ENCODE measurements at places on chromosomes 12 and 14. TPM values are rescaled to one million over a fixed set of nuclear protein-coding genes. Genes with fewer than 3 reads are reported as not detected.

DNA sequence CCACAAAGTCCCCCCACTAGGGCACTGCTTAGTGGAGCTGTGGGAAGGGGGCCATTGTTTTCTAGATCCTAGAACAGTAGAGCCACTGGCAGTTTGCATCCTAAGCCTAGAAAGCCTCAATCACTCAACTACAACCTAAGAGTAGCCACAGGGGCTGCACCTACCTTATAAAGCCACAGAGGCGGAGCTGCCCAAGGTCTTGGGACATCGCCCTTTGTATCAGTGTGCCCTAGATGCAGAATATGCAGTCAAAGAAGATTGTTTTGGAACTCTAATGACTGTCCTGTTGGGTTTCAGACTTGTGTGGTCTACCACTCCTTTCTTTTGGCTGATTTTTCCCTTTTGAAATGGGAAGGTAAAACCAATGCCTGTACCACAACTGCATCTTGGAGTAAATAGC, 59.5 kb downstream of the ATP2B1 start:
- DNase-seq, result no peak

The NXPH4 gene
- 1.8 TPM for total RNA-seq

The GSG1 gene
- total RNA-seq, result not detected

GRCh38 chr14:20632448-20632830, 9.1 kb downstream of the OR6S1 start:
- no peak for DNase-seq

DNA sequence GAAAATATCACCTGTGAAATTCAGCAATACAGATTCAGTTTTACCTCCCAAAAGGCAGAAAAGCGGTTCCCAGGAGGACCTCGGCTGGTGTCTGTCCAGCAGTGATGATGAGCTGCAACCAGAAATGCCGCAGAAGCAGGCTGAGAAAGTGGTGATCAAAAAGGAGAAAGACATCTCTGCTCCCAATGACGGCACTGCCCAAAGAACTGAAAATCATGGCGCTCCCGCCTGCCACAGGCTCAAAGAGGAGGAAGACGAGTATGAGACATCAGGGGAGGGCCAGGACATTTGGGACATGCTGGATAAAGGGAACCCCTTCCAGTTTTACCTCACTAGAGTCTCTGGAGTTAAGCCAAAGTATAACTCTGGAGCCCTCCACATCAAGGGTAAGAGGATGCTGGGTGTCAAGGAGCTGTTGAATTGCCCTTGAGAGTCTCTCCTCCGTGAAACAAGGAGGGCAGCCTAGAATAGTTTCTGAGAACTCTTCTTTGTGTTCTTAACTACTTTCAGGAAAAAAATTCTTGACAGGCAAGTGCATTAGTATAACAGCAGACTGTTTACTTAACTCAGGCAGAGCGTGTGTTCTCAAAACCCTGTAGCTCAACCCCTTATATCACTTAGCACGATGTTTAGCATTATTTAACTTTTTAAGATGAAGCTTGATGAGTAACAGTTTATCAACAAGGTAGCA, 7.7 kb downstream of the TDP1 start:
- DNase-seq, result no peak

- DNase-seq, result no peak
Observed at GRCh38 chr12:117900561-117900960, 68.2 kb downstream of the KSR2 start.

DNA sequence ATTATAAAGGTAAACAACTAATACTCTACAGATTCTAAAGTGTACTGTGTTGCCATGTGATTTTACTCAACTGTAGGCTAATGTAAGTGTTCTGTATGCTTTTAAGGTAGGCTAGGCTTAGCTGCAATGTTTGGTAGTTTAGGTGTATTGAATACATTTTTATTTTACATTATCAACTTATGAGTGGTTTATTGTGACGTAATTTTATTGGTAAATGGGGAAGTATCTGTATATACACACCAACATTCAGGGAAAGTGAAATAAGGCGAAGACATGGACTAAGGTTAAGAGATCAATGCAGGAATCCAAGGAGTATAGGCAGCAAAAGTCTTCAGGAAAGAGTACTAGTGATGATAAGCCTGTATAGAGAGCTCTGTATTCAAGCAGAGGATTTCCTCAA, 365.8 kb upstream of the MGAT4C start:
- DNase-seq, result no peak

DNA sequence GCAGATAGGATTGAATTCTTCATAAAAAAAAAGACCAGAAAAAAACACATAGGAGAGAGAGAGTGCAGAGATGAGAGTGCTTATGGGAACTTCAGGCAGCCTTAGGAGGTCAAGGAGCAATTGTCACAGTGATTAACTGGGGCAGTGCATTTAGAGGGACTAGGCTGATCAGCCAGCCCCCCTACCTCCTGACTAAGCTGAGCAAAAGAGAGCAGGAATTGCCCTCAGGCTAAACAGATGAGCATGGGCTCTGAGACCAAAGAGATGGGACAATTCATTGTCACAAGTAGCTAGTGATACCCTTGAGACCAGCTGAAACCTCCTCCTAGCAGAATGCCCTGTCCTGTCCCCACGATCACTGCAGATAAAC, 124.0 kb downstream of the BTG1 start:
- DNase-seq, result no peak

GRCh38 chr12:105831372-105831771, 307.4 kb downstream of the NUAK1 start:
- no peak for DNase-seq

DNA sequence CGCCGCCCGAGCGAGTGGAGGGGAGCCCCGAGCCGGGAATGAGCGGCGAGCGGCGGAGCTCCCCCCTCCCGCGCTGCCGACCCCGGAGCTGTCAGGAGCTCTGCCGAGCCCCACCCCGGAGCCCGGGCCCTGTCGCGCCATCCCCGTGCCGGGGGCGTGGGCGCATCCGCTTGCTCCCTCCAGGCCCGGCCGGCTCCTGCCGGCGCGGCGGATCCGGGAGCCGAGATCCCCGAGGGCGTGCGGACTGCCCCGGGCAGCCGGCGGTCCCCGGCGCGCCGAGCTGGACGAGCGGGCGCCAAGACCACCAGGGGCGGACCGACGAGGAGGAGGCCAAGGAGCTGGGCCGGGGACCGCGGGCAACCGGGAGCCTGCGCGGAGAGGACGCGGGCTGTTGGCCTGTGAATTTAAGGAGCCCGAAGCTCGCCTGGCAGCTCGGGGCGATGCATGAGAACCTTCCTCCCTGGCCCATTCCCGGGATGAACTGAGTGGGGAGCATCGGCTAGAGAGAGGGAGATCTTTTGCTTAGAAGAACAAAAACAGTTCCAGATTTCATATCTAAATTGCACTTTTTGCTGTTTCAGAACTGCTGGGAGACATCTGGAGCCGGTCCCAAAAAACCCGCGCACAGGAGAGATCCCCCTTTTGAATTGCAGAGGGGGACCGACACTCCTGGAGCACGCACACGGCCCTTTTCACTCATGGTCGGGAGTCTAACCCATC, 2.0 kb downstream of the PTHLH start:
- DNase-seq, result peak; percentile 45

The GPR84 gene
- total RNA-seq, result not detected

DNA sequence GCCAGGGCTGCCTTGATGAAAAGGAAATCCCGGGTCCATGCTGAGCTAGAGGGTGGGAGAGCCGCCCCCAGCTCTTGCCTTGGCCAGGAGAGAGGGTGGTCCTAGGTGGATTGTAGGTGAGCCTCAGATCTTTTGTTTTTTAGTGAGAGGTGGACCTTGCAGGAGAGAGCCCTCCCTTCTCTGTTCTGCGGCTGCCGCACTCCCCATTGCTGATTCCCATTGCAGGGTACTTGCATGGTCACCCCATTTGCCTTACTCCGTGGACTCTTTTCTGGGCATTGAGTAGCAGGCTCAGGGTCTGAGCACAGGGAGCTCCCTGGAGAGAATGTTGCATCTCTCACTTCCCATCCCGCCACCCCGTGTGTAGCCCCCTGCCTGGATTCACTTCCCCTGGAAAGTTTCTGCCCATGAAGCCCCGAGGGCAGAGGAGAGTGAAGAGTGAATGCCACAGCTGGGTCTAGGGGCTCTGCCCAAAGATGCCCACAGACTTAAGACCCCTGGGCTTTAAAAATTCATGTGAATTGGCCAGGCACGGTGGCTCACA, 10.2 kb downstream of the VASH1 start:
- DNase-seq, result no peak

- no peak for DNase-seq
Observed at GRCh38 chr12:101459642-101460346, 15.3 kb upstream of the SPIC start.

GRCh38 chr14:92122761-92123160, 992 bp downstream of the CPSF2 start:
- DNase-seq, result no peak

DNA sequence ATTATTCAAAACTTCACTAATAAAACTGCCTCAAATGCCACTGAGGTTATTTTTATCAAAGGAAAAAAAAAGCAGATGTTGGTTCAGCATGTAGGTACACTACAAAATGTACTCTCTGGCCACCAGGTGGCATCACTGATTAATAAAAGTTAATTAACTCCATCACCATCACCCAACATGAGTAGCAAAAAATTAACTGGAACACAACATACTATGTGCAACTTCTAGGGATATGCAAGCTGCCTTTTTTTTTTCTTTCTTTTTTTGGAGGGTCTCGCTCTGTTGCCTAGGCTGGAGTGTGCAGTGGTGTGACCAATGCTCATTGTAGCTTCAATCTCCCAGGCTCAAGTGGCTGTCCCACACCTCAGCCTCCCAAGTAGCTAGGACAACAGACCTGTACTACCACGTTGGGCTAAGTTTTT, 43.8 kb upstream of the NR2C1 start:
- DNase-seq, result no peak

The AHSA1 gene
- total RNA-seq, result 231 TPM

DNA sequence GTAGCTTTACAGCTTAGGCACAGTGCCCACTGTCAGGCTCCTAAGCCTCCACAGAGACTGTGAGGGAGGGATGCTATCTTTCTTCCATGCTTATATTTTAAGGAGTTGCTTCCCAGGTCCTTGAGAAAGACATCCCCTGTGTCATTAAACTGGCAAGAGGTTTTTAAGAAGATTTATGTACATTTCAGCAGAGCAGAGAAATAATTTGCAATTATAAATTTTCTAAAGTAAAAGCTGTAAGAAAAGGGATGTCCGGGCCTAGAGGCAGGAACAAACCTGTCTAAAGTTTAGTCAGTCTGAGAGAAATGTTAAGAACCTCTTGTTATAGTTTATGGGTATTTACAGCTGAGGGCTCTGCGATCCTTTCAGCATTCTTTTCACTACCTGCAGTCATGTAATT, 716.1 kb downstream of the SLC16A7 start:
- DNase-seq, result no peak

The SLC38A2 gene
- 165 TPM for total RNA-seq

DNA sequence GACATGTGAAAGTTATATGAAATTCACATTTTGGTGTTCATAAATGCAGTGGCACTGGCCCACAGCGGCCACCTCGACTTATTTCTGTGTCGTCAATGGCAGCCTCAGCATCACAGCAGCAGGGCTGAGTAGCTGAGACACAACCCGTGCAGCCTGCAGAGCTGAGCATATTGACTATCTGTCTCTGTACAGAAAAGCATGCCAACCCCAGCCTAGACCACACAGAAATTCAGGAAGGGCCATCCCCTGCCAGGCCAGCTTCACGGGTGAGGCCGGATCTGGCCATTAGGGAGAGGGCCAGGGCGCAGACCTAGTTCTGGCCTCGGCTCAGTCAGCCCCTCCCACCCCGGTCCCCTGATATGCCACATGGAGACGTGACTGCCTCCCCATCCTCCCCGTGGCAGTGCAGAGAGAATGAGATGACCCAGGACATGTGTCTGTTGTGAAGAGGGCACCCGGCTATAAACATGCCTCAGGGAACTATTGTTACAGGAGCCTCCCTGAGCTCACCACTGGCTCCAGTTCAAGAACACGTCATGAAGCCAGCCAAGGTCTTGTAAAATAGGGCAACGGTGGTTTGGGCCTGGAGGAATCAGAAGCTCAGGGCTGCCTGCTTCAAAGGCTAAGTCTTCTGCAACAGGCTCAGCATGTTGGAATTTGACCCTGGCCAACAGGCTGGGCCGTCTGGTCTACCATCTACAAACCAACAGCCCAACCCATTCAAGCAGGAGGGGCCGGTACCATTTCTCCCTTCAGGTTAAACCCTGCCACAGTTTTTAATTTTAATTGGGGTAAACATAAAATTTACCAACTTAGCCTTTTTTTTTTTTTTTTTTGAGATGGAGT, 25.5 kb downstream of the SCARB1 start:
- DNase-seq, result peak; percentile 80

GRCh38 chr14:42277840-42278239, 671.2 kb downstream of the LRFN5 start:
- DNase-seq, result no peak

The B3GNT4 gene
- not detected for total RNA-seq

GRCh38 chr14:20986811-20987210, 3.0 kb upstream of the METTL17 start:
- no peak for DNase-seq

GRCh38 chr12:118404876-118405521, 28.6 kb downstream of the SUDS3 start:
- peak; percentile 45 for DNase-seq

The C14orf132 gene
- 2.4 TPM for total RNA-seq

- no peak for DNase-seq
Observed at GRCh38 chr12:122174155-122174845, at the start of gene IL31. Gene IL31, minus strand, starts transcription at chr12:122174221. Its CDS starts 49 bp downstream, at chr12:122174172.

DNA sequence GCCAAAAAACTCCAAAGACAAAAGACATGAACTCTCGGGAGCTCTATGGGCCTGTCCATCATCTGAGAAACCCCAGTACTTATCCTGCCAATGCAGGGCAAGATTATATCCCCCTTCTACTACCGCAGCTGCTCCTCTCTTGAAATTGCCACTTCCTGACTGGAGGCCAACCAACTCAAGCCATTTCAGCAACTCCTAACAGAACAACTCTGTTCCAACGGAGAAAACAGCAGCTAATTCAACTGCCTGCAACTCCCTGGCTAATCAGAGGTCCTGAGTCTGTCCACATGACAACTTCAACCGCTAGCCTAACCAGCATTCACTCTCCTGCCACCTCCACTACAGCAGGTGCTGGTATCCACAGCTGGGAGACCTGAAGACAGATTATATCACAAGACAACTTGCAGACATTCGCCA, 24.1 kb downstream of the CEP83 start:
- no peak for DNase-seq

GRCh38 chr12:121093487-121093891, 39.2 kb upstream of the P2RX7 start:
- DNase-seq, result no peak

The COCH gene
- total RNA-seq, result 0.50 TPM

DNA sequence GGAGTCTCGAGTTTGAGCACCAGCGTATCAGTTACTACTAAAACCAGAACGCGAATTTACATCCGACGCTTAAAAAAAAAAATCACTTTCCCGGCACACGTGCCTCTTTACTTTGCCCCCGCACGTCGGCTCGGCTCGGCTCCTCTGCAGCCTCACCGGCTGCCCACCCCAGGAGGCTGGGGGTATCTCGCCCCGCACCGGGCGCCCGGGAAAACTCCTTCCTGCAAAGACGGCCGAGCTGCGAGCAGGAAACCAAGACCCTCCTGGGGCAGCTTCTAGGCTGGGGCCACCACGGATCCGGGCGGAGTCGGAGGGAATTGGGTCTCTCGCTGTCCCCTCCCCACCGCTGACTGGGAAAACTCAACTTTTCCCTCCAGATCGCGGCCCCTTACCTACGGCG, 610 bp downstream of the VSIG10 start:
- DNase-seq, result no peak

Measured in left ventricle myocardium superior (tissue), 1 donor.